ENCODE measurements at places on chromosomes 3 and 15.

DNA sequence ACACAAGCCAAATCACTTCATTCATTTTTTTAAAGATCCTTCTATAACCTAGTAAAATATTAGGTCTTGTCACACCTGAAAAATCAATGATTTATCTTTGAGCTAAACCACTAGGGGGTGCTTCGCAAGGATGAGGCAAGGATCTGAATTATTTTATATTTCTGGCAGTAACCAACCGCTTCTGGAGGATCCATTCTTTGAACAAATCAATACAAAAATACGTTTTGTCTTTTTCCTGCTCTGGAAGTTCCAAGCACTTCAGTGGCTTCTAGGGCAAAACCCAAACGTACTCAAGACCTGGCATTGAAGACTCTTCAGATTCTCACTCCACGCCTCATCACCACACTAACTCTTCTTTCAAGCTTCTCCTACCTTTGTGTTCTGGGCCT, 486 bp downstream of the LSG1 start:
- no peak for DNase-seq

- no peak for DNase-seq
Measured at GRCh38 chr3:33392144-33392543, 48.1 kb downstream of the UBP1 start.

DNA sequence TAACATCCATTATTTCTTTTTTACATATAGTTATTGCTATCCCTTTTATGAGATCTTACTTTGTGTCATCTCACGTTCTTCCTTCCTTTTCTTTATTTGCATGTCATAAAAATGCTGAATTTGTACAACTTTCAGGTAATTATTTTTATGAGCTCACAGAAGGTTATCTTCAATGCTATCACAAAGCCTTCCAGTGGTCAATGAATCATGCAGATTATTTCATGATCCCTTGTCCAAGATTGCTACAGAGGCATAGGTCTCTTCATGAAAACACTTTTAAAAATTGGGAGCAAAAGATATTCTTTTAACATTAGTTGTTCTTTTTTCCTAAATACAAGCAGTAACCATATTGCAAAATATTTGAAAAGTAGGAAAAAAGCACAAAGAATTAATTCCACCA, 880.1 kb upstream of the NR2F2 start:
- no peak for DNase-seq

GRCh38 chr3:63278171-63279004, at the start of gene SYNPR:
Gene SYNPR (plus strand): TSS chr3:63278308.
- no peak for DNase-seq

DNA sequence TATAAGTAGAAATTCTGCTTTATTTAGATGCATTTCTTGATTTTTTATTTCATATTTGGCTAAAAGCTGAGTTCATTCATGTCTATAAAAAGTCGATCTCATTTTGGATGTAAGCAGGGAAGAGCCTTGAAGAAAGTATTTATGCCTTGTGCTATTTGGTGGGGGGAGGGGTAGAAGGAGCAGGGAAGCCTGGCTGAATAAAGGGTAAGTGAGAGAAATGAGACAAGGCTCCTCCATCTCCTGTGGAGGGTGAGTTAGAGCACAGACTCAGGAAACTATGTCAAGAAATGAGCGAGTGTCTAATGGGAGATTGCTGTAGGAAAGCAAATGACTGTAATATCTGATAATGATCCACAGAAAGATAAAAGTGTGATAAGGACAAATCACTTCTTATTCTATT, 121.8 kb upstream of the ATP11B start:
- no peak for DNase-seq

DNA sequence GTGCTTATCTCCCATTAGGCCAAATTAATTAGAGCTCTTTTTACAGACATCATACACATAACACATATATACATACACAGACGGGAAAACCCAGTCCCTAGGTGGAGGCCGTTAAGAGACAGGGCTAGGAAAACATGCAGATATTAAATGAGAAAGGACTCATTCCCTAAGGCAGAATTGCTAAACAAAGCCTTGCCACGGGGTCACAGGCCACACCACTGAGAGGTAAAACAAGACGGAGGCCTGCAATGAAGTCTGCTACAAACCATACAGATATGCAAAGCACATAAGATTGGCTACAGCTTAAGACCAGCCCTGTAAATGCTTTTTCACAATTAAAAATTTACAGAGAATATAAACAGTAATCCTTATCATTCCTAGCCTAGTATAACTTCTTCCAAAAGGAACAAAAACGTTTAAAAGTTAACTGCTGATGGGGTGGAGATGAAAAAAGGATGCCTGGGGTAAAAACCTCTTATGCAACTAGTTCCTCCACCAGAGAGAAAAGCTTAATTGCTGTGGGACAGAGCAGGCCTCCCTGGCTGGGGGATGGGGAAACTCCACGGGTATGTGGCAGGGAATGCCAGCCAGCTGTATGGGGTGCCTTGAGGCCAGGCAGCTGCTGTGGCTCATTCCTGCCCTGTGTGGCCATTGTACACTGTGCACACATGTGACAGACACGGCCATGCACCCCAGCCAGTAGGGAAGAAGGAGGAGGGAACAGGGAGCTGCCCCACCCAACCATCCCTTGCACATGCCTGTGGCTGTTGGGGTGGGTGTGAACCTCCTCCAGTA, 481.4 kb upstream of the LMCD1 start:
- DNase-seq, result no peak

GRCh38 chr3:78857494-78858111, 910.2 kb downstream of the ROBO1 start:
- no peak for DNase-seq

DNA sequence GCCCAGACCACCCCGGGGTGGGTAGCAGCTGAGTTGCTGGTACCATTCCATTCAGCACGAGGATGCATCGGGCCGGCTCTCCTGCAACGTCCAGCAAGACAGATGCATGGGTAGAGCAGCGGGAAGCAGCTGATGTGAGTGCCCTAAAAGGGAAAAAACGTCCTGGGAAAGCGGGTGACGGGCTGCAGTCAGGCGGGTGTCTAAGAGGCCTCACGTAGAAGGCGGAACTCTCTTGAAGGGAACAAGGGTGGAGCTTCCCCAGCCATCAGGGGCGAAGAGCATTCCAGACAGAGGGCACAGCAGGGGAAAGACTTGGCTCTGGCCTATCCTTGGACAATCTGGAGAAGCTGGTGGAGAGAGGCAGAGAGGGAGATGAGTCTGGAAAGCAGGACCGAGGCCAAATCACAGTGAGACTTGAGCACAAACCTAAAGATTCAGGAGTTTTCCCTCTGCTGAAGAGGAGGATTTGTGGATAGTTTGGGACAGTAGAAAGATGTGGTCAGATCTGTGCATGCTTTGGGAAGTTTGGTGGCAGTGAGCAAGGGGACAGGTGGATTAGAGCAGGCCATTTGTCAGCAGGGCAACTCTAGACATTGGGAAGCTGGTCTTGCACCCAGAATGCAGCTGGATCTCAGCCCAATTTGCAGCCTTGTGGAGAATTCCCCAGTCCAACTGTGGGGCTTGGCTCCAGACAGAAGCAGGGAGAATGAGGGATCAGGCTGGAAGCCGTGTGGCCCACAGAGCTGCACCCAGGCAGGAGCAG, 70.7 kb downstream of the SEMA5B start:
- DNase-seq, result no peak

DNA sequence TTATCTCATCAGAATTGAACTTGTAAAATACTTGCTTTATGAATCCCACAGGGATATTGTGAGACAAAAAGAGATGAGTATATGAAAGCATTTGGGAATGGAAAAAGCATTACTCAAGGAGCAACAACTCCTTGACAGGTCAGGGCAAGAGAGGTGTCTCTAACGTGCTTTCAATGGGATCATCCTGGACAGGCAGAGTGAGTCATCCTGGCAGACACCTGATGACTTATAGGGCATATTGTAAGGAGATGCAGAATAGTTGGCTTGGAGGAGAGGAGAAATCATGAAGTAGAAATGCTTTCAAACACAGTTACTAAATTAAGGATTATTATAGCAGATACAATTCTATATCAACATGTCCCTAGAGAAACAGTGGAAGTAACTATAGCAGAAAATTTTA, 71.9 kb upstream of the THSD4 start:
- no peak for DNase-seq

DNA sequence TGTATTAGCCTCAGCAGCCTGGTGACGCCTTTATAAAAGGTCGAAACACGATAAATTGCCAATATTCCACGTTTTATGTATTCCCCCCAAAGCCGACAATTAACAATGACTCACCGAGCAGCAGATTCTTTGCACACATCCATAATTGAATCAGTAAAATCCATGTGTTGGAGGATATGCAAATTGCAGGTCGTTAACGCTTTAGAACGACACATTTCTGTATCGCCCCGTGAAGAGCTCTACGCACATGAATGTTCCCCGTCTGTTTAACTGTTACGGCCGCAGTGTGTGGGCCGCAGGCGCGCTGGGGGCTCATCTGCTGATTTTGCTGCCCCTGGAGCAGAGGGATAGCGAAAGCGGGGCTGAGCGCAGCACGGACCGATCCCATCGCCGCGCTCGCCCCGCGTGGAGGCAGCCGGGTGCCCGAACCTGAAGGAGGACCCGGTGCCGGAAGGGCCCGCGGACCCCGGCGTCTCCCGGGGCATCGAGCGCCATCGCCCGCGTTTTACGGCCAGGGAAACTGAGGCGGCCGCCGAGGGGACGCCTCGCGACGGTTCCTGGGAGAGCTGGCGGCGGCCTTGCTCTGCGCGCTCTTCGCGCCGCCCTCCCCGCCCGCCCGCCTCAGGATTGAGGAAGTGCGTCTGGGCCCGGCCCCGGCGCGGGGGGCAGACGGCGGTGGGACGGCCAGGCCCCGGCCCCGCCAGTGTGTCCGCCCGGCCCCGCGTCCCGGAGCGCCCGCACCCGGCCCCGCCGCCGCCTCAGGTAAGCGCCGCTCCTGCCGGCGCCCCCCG, at the start of gene LRRK1:
TSS of gene LRRK1 (plus strand) at position 668 of the 791 bp plus-strand sequence. CDS start 5,276 bp downstream, outside the sequence.
- DNase-seq, result no peak

GRCh38 chr3:32200490-32200889, 38.0 kb upstream of the CMTM8 start:
- no peak for DNase-seq

GRCh38 chr3:167859610-167860009, 124.1 kb downstream of the SERPINI1 start:
- no peak for DNase-seq

DNA sequence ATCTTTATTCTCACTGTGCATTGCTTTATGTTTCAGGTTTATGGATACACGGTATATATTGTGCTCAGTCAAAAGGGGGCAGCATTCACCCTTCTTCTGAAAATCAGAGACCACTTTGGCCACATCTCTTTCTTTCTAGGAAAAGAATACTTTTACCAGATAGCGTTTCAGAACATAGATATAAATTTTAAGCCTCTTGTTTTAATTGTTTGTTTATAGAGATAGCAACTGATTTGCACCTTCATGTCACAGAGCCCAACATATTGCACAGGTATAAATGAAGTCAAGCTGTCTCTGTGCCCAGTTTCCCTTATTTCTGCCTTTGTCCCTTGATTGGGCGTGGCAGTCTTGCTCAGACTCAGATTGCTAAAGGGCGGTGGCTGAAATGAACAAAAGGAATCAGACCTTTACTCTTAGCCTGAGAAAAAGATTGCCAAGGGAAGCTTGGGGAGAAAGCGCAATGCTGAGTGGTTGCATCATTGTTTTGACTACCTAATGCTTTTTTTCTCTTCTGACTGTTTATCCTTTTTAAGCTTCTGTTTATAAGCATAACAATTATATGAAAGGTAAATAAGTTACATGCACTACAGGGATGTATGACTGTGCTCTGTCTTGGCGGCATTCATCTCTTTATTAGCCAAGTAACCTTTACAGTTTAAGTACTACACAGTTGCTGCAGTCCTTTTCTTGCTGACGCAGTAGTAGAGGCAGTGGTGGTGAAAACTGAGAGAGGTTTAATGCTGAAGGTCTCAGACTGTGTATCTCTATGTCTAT, 70.8 kb upstream of the ZBTB20 start:
- no peak for DNase-seq

DNA sequence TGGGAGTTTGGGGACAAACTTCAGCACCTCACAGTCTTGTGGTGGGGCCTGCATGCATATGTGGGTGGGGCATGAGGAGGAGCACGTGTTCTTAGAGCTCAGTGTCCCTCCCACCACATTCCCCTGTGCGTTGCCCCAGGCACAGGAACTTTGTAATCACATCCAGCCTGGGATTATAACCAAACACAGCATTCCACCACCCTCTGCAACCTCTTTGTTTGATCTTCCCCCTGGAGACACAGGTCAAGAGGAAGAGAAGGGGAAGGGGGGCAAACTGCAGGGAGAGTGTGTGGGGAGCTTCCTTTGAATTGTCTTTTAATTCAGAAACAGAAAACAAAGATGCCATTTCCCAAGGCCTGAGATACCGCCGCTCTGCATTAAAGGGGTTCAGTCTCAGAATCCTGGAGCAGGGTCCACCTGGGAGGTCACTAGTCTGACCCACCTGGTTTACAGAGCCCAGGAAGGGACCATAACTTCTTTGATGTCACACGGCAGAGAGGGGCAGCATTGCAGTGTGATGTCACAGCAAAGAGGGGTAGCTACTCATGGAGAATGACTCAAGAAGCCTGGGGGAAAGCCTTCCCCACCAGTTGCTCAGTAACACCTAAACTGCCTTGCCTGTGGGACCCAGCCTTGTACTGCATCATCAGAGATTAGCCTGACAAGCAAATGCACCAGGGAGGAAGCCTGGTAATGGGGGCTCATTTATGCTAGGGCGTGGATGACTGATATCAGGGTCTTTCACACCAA, 106.3 kb upstream of the RNU6-1 start:
- DNase-seq, result no peak

DNA sequence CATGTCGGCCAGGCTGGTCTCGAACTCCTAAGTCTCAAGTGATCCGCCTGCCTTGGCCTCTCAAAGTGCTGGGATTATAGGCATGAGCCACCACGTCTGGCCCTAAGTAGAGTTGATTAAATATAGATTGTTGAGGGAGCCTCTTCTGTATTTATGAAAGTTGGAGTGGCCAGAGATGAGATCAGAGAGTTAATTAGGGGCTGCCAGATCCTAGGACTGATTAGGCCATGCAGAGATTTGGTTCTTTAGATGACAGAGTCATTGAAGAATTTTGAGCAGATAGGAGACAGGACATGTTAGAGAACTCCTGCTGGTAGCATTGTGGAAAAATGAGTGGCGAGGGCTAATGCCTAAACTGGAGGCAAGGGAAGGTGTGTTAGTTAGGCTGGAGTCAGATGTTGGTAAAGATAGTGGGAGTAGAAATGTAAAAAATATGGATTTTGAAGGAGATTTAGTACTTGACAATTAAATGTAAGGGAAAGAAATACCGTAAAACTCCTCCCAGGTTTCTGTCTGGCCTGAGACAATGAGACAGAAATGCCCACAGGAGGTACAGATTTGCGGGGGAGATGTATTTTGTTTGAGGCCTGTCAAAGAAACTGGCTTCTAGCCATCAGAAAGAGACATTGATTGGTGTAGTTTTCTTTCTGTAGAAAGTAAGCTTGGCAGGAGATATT, 23.4 kb downstream of the SACM1L start:
- no peak for DNase-seq

DNA sequence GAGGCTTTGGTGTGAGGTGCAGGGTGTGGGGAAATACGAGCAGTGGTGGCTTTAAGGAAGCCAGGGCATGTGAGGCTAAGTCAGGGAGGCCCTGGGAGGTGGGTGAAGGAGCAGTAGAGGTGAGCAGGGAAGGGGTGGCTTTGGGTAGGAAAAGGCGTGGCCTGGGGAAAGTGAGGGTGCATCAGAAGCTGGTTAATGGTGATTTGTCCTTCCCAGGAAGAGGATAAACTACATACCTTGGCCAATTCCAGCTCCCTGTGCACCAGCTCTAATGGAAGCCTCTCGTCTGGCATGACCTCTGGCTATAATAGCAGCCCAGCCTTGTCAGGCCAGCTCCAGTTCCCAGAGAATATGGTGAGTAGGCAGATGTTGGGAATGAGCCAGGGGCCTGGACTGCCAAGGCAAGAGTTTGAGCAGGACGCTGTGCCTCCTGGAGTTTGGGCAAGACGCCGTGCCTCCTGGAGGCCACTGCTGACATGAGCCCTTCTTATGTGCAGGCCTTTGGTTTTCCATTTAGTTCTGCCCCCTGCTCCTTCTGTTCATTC, 41.3 kb downstream of the CDAN1 start:
- DNase-seq, result no peak

Data from stimulated activated naive CD4-positive, alpha-beta T cell treated with Interleukin-2 at 50 U/mL for 16 hours (primary cell).